ENCODE measurements at places on chromosomes 2 and 18.
A peak's percentile ranks its signal among the peaks of the same experiment; 100 is the strongest.

GRCh38 chr2:80530442-80531064 is 226.0 kb upstream of the LRRTM1 start:
- no peak for DNase-seq

GRCh38 chr2:164711766-164712138 is 90.5 kb upstream of the GRB14 start:
- no peak for DNase-seq

- no peak for DNase-seq
Measured at GRCh38 chr2:51960841-51961335, 929.0 kb upstream of the NRXN1 start.

DNA sequence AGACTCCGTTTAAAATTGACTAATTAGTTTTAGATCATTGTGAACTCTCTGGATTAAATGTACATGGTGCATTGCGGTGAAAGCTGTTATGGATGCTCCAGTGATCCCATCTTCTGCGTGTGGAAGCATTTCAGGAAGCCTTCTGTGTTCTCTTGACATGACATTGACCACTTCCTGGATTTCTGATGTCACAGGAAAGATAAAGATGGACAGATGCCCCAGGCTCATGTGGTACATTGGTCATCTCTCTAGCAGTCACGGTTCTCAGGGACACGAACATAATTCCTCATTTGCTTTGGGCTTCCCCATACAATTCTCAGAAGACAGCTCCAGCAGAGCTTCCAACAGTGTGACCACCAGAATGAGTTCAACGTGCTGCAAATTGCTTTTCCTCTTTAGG is 26.9 kb downstream of the AGAP1 start:
- DNase-seq, result no peak

DNA sequence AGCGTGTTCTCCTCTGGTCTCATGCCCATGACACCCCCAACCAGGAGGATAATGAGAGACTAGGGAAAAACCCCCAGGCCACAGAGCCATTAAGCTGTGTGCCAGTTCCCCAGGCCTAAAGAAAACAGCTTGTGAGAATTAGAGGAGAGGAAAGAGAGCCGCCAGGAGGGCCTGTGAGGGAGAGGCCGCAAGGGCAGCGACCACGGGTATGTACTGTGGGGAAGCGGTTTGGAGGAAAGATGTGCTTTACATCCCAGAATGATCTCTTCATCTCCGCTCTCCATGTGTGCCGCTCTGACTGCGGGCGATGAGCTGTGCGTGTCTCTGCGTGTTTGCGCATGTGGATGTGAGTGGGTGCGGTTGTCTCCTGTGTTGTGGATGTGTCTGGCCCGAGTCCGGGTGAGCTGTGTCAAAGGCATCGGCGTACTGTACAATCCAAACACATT is 82.9 kb downstream of the DYSF start:
- DNase-seq, result no peak

GRCh38 chr2:179440642-179441251 is 176.1 kb upstream of the SESTD1 start:
- DNase-seq, result peak; percentile 6

DNA sequence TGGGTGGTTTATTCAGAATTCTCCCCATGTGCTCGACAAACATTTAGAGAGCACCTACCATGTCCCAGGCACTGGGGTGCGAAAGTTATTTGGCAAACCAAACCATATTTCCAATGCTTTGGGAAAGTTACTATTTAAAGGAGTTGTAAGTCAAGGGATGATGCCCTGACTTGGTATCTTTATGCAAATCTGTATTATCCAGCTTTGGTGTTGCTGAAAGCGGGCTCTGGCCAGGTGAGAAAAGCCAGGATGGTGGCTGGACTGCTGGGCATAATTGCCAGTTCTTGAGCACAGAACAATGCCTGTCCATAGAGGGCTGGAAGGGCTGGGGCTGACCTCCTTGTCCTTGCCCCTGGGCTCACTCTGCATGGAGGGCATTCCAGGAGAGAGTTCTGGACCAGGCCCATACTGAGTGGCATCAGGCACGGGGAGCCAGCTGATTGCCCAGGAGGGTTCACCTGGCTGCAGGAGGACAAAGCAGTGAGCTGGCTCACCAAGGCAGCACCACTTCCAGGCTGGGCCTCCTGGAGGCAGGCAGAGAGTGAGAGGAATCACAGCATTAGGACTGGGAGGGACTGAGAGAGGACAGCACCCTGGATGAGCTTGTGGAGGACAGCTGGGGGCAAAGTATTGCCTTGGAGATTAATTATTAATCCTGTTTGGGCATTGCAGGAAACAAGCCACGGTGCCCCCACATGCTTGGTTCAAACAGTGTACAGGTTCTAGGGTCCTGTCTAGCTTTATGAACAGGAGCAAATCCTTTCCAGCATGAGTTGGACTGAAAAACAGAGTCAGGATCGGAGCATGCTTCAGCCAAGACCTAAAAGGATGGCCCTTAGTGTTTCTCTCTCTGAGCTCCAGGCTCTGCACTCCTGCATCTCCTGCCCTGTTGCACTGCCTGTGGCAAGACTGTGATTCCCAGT is 7.1 kb downstream of the KHK start:
- DNase-seq, result no peak

- DNase-seq, result no peak
Measured at GRCh38 chr2:35873921-35874320, 481.7 kb upstream of the CRIM1 start.

DNA sequence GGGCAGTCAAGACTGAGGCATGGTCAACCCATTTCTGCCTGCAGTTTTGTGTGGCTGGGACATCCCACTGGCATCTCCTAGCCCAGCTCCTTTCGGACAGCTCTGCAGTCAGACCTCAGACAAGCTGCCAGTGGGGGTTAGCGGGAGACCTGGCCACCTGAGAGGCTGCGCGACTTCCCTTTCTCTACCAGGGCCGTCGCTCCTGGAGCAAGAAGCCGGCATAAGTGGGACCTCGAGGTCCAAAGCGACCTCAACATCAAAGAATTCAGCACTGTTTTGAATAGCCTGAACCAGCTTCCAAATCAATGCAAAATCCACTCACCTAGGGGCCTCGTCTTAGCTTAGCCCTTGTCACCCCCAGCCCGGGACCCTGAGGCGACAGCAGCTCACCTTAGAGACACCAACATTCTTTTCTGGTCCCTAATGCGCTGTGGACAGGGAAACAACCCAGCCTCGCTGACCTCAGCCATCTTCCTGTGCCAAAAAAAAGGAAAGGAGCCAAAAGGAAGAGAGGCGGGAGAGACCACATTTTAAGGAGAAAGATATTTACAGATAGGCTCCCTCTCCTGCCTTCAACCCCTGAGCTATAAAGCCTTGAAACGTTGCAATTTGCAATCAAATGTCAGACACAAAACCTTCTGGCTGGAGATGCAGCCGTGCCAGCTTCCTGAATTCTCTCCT is 81.2 kb downstream of the GFPT1 start:
- DNase-seq, result no peak

DNA sequence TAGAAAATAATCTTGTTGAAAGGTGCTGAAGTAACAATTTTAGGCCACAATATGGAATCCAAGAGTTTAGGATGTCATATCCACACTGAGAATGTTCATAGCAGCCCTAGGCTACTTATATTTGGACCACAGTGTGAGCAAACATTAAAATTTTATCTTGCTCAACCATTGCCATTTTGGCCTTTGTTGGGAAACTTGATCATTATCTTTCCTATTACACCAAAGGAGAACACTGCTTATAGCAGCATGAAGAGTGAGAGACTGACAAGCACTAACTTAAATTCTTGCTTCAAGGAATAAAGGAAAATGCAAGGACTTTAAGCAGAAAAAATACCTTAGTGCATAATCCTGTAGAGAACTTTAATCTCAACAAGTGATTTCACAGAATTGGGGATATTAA is 86.3 kb upstream of the LRRTM4 start:
- DNase-seq, result no peak

GRCh38 chr18:55088000-55088401 is 128.7 kb upstream of the CCDC68 start:
- no peak for DNase-seq

DNA sequence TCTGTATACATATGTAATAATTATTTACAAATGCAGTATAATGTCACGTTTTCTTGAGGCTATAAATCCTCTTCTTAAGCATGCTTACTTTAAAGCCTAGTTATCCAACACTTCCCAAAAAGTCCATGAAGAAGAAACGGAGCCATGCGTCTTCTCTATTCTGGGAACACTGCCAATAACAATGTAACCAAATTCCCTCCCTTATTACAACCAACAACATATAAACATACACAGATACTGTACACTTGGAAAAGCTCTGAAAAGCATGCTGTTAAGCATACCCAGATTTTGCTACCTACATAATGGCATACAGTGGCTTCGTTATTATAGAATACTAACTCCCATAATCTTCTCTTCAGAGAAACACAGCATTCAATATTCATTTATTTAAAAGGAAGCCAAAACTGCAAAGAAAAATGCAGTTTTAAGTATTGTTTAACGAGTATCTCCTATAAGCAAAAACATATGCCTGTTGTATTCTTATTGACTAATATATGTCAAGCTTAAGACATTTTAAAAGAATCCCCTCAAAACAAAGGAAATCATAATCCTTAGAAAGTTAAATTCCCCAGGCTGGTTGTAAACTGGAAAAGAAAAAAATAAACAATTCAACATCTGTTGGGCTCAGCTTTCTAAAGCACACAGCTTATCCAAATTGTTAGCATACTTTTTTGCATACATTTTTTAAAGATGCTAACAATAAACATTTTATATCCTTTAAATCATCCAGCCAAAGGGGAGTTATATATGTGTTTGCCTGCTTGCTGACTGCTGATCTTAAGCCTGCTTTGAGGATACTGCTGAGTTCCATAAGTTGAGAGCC is 83.4 kb downstream of the SLC25A12 start:
- no peak for DNase-seq

DNA sequence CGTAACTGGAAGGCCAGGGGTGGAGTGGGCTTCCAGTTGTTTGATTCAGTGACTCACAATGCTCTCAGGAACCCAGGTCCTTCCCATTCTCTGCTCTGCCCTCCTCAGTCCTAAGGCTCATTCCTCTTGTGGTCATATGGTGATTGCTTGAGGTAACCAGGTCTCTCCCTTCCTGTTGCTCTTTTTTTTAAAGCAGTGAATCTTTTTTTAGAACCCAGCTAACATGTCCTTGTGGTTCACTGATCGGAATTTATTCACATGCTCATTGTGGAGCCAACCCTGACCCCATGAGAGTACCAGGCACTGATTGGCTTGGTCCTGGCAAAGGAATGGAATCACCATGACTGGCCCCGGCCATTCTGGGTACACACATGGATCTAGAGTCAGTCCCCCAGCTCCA is 7.4 kb downstream of the THNSL2 start:
- DNase-seq, result no peak

- DNase-seq, result no peak
Measured at GRCh38 chr2:85959826-85960225, 71.0 kb upstream of the ST3GAL5 start.

DNA sequence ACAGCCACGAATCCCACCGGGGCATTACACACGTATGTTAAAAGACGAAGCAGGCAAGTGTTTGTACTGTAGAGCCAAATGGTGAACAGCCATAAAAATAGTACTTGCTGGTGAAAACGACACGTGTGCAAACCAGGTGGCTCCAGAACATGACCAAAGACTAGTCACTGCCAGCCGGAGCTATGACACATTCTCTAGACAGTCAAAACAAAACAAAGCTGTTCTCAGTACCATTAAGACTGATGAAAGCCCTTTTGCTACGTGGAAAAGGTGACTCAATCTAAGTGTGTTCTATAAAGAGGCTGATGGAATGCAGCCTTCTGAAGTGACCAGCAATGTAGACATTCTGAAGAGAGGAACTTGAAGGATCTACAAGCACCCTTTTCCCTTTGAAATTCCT is 367.7 kb upstream of the NETO1 start:
- DNase-seq, result peak; percentile 76

GRCh38 chr2:201795607-201796477 is 10.5 kb upstream of the CDK15 start:
- peak; percentile 57 for DNase-seq

DNA sequence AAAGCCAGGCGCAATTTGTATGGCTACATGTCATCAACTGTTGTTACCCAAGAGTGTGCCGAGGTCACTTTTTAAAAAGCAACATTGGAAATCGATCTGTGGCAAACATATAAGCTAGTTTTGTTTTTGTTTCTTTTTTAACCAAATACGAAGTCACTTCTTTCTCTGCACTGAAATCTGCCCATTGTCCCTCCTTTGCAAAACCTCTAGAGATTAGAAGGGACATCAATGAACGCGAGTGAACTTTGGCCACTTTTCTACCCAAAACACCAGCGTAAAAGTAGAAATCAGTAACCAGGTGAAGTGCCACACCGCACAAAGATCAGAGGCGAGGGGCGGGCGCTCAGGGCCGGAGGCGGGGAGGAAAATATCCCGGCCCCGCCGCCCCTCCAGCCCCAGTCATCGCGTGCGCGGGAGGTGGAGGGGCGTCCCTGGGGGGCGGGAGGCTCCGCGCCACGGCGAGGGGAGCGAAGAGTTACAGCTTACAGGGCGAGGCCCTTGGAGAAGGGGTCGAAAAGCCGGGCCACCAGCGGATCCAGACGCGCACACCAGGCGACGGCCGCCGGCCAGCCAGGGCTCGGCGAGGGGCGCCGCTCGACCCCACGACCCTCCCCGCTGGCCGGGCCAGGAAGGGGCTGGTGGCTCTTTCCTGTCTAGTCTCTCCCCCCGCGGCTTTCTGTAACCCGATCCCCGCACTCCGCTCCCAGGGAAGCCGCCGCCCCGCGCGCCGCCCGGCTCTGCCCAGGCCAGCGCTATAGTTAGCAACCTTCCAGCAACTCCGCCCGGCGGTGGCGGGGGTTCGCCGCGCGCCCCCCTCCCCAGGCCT is 993 bp downstream of the RBMS1 start:
- DNase-seq, result peak; percentile 68

GRCh38 chr18:37390687-37391086 is 174.9 kb downstream of the CELF4 start:
- no peak for DNase-seq

DNA sequence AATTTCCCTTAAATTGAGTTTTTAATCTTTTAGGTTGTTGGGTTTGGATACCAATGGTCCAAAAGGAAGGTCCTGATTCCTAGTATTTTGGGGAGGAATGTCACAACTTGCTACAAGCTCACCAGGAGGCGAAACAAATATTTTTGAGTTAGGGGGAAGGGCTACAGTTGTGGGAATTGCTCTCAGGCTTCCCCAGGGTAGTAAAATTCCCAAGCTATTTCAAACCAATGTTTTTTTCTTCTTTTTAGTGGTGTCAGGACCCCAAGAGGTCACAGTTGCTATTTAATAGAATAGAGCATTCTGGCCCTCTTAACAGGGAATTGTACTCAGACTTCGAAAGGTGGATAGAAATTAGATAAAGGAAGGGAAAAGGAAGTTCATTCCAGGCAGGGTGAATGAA is 68.5 kb upstream of the ST3GAL5 start:
- DNase-seq, result no peak

DNA sequence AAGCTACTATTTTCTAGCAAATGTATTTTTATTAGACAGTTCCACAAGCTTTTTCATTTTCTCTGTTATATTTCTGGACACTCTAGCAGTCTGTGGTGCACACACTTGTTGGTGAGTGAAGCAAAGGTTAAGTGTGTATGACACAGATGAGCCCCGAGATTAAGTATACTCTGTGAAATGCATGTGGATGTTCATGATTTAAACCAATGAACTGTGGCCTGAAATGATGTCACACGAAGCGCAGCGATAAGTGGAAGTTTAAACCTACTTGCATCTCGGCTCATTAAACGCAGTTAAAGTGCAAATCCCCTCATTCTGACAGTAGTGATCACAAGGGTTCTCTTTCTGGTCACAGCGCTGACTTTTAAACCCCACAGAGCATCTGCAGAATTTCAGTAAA is 1488.8 kb upstream of the NXPH2 start:
- DNase-seq, result no peak

GRCh38 chr2:211503856-211504255 is 947.5 kb downstream of the CPS1 start:
- DNase-seq, result no peak

- no peak for DNase-seq
Measured at GRCh38 chr18:45539491-45539891, 75.8 kb upstream of the SLC14A2 start.
